Stimulated activated CD8-positive, alpha-beta memory T cell treated with anti-CD3 and anti-CD28 coated beads, Interleukin-2, amount 100 ng/mL, for 1 hour (primary cell): ENCODE measurements at places on chromosomes 2 and 18.

- no peak for DNase-seq
Observed at GRCh38 chr2:160752475-160753330, 259.1 kb upstream of the RBMS1 start.

DNA sequence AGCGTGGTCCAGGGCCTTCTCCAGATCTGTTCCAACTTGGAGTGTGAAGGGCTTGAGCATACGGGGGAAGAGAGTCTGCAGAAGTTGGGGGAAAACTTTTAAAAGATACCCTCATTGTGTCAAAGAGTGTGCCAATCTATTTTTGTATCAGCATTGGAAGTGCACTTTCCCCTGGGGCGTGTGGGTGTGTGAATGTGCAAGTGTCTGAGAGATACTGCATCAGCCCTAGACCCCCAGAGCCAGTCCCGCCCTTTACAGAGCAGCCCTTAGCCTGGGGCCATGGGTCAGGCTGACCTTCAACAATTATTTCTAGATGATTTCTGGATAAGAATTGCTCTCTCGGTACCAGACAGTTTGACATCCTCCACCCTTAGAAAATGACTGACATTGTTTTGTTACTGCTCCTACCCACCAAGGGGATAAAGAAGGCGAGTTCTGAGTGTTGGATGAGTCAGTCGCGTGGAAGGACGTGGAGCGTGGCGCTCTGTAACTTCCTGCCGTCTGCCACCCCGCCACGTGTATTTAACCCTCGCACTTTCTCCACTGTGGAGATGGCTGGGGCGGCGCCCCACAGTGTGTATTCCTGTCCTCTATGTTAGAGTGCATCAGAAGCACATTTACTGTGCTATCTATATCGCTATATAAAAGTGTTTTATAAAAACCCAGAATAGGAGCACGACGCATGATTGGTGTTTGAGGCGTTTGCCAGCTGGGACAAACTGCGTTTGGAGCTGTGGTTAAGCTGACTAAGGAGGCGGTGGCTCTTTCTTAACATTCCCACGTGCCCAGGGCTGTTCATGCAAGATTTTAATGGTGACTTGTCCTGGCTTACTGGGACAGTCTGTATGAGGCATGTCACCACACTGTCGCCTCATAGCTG is 122.6 kb downstream of the CABLES1 start:
- no peak for DNase-seq

DNA sequence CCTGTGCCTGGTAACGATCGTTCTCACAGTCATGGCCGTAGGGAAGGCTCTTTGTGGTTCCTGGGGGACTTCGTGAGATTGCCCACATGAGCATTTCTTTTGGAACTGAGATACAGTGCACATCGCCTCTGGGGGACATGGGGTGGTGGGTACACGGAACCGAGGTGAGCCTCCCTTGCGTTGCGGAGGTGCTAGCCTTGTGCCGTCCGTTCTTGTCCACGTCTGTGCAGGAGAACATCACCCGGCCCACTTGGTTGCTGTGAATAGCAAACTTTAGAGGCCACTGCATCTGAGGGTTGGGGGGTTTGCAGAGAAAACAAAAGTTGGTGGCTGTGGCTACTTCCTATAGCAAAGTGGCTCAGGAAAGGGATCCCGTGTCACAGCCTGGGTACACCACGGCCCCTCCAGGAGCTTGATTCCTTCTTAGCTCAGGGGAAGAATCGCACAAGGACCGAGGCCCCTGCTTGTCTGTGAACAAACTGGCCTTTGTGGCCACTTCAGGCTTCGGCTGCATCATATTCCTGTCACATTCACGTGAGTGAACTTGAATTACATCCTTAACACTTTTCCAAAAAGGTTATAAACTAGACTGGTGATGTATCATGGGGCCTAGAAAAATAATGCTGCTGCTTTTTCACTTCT is 72.6 kb downstream of the LRRFIP1 start:
- DNase-seq: no peak

DNA sequence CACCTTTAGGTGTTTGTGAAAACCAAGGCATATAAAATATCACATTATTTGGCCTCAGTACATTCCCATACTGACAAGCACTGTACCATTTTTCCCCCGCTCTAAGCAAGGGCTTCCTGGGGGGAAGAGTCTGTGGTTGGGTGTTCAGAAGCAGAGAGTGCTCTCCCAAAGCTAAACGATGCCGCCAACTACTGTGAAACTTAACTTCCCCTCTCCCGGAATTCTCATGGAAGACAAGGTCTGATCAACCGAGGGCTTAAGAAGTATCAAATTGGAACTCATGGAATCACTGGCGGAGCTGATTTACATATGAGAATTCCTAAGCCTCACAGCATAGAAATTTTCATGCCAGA is 433 bp upstream of the MFF start:
- DNase-seq: no peak

- DNase-seq: no peak
Observed at GRCh38 chr2:225464346-225465025, 65.0 kb downstream of the NYAP2 start.

GRCh38 chr2:10614939-10615338 is 74.8 kb downstream of the NOL10 start:
- DNase-seq: no peak

DNA sequence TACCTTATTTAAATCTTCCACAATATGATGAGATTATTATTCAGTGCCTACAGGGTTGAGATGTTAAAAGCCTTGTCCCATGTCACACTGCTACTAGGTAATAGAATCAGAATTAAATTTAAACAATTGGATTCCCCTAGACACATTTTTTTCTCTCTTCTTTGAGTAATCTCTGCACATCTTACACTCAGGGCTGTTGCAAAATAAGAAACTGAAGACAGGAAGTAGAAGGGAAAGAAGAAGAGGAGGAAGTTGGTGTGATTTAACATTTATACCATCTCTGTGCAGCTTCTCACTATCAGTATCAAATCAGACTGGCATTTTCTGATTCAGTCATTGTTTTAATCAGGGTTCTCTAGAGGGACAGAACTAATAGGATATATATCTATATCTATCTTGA is 677.6 kb downstream of the IRS1 start:
- no peak for DNase-seq

DNA sequence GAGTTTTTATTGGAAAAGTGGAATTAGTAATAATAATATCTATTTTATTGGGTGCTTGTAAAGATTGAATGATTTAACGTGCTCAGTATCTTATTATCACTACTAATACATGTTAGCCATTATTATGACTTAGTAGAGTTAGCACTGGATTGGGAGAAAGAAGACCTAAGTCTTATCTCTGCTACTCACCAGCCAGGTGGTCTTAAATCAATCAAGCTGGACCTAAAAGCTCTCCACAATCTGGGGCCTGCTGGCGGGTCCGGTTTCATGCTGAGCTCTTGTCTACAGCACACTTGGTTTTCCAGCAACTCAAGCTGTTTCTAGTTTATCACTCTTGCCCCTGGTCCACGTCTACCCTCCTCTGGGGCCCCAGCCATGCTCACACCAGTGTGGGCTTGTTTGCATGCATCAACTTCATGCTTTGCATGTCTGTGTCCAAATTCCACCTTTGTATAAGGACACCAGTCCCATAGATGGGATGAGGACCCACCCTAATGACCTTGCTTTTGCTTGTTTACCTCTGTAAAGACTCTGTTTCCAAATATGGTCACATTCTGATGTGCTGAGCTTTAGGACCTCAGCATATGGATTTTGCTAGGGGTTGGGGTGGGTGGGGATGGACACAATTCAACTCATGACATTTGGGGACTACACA is 363.1 kb downstream of the LPIN1 start:
- no peak for DNase-seq

- DNase-seq: no peak
Observed at GRCh38 chr2:173854840-173855239, 110.3 kb downstream of the SP3 start.

GRCh38 chr2:186612555-186613440 is 22.9 kb downstream of the ITGAV start:
- no peak for DNase-seq

DNA sequence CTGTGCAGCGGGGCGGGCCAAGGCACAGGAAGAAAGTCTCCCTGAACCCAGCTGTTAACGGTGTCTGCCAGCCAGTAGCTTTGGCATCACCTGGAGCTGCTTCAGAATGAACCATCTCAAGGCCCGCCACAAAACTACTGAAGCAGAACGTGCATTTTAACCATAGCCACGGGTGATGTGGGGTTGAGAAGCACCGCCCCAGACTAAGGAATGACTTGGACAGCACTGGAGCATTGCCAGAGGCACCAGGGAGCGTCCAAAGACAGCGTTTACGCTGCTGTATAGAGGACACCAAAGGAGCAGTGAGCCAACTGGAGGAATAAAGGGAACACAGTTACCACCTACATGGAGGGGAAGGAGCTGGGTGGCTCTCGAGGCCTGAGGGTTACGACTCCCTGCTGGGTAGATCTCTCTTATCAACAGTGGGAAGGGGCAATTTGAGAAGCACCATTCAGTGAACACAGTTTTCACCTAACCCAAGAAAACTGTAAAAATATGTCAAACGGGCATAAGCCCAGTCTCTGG is 28.4 kb upstream of the LONRF2 start:
- no peak for DNase-seq

DNA sequence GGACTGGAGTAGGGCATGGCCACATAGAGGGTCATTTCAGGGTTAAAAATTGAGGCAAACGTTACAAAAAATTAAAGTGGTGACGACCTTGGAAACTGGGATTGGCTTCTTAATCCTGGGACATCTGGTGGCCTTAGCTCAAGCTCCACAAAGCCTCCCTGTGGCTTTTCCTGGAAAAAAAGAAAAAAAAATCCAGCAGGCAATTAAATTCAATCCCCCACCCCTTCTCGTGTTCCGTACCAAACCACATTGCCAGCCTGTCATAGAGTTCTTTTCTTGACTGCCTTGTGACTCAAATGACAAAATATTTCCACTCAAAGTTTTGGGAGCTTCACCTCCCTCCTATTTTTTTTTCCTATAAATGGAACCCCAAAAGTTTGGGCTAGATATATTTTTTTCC is 195.6 kb downstream of the HRH4 start:
- DNase-seq: no peak

DNA sequence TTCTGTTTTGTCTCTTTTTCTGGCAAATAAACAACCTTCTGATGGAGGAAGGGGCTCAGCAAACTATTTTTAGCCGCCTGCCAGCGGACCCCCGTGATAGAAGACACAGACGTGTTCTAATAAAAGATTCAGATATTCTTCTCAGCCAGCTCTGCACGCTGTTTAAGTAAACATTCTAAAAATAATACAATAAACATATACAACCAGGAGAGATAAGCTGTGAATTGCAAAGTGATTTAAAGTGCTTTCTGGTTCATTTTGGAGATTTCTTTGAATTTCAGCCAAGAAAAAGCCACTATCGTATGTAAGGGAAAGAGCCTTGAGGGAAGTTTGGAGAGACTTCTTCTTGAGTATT is 201.3 kb downstream of the EPHA4 start:
- DNase-seq: no peak

- no peak for DNase-seq
Observed at GRCh38 chr18:43046322-43046721, 69.2 kb downstream of the RIT2 start.

DNA sequence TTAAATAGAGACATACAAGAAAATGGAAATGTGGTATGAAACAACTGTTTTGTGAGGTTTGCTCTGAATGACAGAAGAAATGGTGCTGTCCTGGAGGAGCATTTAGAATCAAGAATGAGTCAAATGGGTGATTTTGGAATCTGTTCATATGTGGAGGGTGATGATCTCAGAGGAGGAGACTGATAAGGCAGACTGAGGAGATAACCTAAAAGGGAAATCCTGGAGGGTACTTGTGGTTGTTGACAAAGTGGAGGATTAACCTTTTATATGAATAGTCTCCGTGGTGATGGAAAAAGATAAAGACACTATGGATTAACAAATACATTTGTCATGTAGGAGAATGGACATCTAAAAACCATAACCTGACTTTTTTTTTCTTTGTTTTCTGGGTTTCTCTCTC is 74.1 kb downstream of the MMADHC start:
- DNase-seq: no peak

- DNase-seq: no peak
Observed at GRCh38 chr2:220445429-220446105, 818.1 kb downstream of the SLC4A3 start.

GRCh38 chr2:234564699-234565098 is 67.8 kb upstream of the ARL4C start:
- DNase-seq: no peak

- no peak for DNase-seq
Observed at GRCh38 chr2:204670124-204670523, 124.8 kb downstream of the PARD3B start.

DNA sequence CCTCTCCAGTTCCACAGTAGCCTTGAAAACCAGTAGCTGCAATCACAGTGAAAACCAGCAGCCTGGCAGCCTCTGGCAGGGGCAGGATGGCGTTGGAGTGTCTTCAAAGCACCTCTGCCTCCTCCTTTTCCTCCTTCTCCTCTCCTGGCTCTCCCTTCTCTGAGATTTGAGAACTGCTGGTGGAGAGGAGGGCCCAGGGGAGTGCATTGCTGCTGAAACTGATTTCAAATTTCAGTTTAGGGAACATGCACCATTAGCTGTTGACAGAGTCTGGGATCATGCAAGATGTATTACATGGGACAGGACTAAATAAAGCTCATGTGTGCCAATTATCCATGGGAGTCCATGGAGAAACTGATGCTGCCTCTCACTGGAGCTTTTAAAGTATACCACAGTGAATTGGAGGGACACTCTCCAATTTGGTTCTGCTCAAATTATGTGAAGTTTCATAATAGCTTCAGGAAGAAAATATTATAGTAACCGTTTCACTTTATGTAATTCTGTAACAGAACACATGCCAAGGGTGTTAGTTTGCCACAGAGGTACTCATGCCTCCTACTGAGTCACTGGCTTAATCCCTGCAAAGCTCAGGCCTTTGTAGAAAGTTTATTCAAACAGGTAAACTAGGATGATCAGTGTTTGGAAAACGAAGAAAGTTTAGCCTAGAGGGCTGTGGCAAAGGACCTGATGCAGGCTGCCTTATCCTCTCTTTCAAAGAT is 146.1 kb downstream of the PRPF40A start:
- no peak for DNase-seq

DNA sequence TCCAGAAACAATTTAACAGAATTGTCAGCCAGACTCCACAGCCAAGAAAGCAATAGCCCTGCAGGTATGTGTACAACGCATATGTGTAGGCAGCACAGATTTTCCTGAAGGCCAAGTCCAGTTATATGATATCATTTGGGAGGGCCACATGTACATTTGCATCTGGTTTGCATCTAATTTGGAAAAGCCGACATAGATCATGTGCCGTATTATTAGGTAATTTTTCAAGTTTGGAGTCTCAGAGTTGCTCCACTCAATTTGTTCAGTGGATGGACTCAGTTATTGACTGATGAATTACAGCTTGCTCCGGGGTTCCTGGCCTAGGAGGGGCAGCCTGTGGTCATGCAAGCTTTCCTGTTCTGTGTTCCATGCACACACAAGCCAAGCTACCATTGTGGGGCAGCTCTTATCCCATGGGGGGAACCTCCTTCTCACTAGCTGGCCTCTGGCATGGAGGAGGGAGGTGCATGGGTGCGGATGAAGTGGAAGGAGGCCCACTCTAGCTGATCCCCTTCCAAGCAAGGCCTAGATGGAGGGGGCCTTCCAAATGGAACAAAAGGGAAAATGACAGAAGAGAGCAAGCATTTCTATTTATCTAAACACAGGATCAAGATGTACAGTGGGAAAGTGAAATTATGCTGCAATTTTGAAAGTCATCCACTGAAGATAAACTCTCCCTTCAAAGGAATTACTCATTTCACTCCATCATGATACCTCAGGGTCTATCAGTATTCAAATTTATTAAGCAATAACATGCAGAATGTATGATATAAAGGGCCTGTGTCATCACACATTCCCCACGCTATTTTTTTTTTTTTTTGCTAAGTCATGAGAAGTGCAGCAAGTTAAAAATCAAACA is 202.6 kb upstream of the SMAD2 start:
- DNase-seq: no peak

- no peak for DNase-seq
Observed at GRCh38 chr18:9839853-9840252, 45.9 kb upstream of the TXNDC2 start.

GRCh38 chr2:161090411-161090810 is 69.8 kb upstream of the TANK start:
- DNase-seq: no peak
